ENCODE measurements at places on chromosomes 6 and 20. TPM values are rescaled to one million over a fixed set of nuclear protein-coding genes. Genes with fewer than 3 reads are reported as not detected.

Gene SIRPD
- not detected for total RNA-seq

Gene GPR6
- total RNA-seq: not detected

Gene METTL24
- not detected for total RNA-seq

Gene PACRG
- not detected for total RNA-seq

Gene KCNQ5
- 20.6 TPM for total RNA-seq

Gene BPIFB1
- not detected for total RNA-seq

Gene GJA10
- not detected for total RNA-seq
